ENCODE measurements at places on chromosomes 5 and 9. TPM values are rescaled to one million over a fixed set of nuclear protein-coding genes. Genes with fewer than 3 reads are reported as not detected.

DNA sequence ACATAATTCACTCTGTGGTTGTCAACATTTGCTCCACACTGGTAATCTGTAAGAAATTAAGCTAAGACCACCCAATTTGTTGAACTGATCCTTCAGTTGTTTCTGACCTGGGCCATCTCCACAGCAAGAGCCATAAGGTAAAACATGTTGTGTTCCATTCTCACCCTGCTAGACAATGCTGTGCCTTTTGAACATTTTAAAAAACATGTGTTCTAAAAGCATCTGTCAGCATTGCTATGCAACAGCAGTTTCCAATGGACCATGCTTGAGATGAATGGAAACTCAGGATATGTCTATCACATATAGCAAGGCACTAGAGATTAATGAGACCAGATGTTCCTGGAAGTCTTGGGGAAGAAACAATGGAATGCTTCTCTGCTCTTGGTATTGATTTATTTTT lies 455.1 kb upstream of the RGMB start:
- DNase-seq = no peak

The SARDH gene
- 1.8 TPM for polyA plus RNA-seq

- no peak for DNase-seq
These were observed 18.9 kb downstream of the MRPS30 start for GRCh38 chr5:44827681-44828080.

DNA sequence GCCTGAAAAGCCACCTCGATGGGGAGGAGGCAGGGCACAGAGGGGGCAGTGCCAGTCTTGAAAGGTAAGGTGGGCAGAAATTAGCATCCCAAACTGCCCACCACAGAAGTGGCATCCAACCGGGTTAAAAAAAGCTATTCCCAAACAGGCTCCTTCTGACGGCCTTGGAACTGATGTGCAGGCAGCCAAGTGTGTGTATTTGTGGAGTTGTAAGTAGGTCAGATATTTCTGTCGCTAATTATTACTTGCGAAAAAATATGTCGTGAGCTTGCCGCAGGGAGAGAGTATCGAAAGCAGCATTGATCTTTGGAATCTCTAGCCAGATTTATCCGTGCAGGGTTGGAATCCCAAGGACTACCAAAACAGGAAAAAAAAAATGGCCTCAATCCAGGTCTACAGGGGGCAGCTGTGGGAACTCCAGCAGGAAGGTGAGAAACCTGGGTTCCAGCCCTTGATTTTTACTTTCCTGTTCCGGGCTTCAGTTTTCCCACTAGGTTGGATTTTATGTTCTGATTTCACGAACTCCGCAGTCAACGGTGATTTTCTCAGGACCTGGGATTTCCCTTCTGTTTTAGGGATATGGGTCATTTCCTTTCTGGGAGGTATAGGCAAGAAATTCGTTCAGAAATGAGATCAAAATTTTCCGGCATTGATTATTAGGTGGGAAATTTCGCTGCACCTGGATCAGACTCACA lies 200.8 kb downstream of the RGS3 start:
- no peak for DNase-seq

- DNase-seq = no peak
These were observed 41.0 kb downstream of the FXN start for GRCh38 chr9:69076550-69076949.

DNA sequence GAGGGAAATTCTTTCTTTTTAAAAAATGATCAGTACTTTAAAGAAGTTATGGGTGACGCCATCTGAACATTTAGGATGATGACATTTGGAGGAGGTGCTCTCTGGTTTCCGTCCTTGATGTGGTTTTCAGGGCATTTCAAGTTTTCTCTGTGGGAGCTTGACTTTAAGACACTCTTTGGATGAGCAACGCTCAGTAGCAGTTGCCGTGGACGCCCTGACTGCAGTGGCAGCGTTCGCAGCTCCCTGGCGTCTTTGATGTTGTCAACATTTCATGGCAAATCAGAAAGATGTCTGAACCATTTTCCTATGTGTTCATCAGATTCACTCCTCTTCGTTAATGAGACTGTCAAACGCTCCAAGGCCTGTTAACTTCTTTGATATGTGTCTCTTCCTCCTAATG lies 86.1 kb downstream of the ZNF354C start:
- no peak for DNase-seq

The SHLD3 gene
- polyA plus RNA-seq = 4.2 TPM

DNA sequence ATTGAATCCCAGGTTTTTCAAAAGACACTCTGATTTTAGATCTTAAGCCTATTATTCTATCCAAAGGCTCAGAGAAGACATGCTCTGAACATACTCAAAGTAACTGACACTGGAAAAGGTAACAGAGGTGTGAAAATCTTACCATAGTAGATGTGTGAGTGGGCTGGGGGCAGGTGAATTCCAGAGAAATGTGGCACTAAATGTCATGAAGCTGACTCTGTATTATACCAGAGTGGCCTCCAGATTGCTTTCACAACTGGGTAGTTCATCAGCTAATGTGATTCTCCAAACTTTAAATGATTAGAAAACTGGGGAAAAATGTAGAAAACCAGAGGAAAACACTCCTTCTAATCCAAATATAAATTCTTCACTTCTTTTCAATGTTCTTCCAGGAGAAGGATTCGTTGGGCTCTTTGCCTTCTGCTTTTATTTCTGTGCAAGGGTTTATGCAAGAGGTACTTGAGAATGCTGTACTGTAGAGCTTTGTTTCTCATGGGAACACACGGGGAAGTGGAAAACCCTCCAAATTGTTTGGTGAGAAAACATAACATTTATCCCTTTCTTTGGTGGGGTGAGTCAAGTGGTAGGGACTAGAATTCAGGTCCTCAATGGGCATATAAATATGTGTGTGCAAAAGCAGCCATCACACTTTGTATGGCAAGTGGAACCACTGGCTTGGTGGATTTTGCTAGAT lies at the start of gene SCGB3A2:
TSS of gene SCGB3A2 (plus strand) at position 646 of the 694 bp plus-strand sequence. CDS start 93 bp downstream, outside the sequence.
- no peak for DNase-seq

DNA sequence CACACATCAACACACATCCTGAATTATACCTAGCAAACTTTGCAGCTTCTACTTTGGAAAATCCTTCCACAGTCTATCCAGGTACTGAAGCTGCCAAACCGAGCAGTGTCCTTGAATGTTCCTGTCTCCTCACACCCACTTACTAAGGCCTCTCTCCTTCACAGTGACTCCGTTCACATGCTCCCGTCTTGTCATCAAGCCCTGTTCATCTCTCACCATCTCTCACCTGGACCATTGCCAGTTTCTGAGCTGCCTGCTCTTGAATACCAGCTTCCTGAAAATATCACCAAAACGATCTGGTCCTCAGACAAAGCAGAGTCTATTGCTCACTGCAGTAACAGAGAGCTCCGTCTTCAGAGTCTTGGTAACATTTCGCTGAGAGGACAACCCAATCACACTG lies 57.4 kb downstream of the GCNT1 start:
- peak; percentile 52 for DNase-seq

GRCh38 chr9:116020146-116020545 lies 133.4 kb upstream of the PAPPA start:
- DNase-seq = no peak

The C9 gene
- not detected for polyA plus RNA-seq

The CTNND2 gene
- polyA plus RNA-seq = not detected

The HTR4 gene
- polyA plus RNA-seq = not detected

- DNase-seq = no peak
These were observed 45.7 kb downstream of the DPYSL3 start for GRCh38 chr5:147464211-147464610.

DNA sequence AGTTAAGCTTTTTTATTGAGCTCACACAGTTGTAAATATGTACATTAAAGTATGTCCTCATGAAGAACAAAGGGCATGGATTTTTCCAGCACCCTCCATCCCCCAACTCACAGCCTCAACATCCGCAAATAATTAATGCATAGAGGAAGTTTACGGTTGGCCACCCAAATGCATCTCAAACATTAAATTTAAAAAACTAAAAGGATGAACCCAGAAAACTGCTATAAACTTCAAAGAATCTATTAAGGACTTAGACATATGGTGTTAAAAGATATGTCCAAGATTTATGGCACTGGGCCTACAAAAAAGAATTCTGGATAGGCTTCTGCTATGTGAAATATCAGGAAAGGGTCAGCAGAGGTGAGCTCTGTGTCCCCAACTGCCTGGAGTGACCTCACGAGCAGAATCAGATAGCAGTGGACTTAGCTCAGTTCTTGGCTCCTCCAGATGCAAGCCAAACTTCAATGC lies 54.0 kb upstream of the TNC start:
- DNase-seq = no peak

DNA sequence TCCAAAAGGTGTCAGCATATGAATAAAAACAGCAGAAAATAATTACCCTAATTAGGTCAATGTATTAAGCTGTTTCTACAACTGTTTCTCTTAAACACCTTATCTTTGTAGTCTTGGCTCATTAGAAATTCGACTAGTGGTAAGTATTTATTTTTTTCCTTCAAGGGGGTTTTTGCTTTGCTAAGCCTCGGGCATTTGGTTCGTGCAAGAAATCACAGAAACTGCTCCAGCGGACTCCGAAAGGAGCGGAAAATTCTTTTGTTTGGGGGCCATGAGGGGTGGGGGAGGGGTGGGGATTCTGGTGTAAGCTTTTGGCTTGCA lies 757 bp downstream of the ZBED3 start:
- DNase-seq = no peak

- no peak for DNase-seq
These were observed 986 bp downstream of the PLPP1 start for GRCh38 chr5:55533521-55534435.

The NR4A3 gene
- polyA plus RNA-seq = 0.60 TPM

DNA sequence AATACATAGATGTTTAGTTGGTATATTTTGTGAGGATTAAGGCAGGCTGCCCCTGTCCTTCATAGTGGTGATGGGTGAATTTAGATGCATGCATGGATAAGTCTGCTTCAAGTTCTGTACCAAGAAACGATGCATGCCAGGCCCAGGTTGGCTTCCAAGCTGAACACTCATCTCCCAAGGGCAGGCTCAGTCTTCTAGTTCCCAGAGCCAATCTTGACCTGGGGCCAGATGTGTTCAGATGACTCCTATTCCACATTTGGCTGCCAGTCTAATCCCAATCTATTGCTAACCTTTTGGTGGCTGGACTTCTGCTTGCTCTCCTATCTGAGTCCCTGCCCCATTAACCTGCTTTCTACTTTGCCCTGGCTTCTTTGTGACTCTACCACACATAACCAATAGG lies 18.5 kb upstream of the SNAPC3 start:
- DNase-seq = no peak

GRCh38 chr5:80269991-80270438 lies 14.2 kb upstream of the SERINC5 start:
- peak; percentile 66 for DNase-seq

DNA sequence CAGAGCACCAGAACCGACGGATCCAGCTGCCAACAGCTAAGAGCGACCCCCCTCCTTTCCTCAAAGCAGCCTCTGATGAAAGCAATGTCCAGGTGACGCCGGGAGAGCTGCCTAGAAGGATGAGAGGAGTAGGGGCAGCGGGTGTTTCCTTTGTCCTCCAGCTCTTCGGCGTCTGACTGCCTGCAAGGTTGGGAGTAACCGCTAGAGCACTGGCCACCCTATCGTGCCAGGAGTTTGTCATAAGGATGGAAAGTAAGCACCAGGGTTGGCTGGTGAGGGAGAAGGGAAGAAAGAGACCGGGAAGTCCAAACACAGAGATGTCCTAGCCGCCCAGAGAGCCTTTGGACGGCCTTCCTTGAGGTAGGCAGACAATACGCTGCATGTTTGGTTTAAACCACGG lies 10.8 kb downstream of the MRPL36 start:
- no peak for DNase-seq

DNA sequence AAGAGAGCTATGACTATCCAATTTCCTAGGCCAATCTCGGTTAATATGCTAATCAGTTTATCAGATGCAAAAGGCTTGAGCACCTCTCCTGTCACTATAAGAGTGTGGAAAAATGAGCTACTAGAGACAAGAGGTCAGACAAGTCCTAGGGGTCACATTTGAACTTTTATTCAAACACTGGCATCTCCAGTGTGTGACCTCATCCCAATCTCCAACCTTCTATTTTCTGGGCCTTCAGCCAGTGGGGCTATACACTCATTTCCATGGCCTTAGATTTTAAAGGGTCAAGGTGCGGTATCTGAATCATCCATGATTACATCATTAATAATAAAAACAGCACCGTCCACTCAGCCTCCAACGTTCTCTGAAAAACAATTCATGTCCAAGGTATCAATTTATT lies 139.6 kb upstream of the LRRTM2 start:
- DNase-seq = no peak

DNA sequence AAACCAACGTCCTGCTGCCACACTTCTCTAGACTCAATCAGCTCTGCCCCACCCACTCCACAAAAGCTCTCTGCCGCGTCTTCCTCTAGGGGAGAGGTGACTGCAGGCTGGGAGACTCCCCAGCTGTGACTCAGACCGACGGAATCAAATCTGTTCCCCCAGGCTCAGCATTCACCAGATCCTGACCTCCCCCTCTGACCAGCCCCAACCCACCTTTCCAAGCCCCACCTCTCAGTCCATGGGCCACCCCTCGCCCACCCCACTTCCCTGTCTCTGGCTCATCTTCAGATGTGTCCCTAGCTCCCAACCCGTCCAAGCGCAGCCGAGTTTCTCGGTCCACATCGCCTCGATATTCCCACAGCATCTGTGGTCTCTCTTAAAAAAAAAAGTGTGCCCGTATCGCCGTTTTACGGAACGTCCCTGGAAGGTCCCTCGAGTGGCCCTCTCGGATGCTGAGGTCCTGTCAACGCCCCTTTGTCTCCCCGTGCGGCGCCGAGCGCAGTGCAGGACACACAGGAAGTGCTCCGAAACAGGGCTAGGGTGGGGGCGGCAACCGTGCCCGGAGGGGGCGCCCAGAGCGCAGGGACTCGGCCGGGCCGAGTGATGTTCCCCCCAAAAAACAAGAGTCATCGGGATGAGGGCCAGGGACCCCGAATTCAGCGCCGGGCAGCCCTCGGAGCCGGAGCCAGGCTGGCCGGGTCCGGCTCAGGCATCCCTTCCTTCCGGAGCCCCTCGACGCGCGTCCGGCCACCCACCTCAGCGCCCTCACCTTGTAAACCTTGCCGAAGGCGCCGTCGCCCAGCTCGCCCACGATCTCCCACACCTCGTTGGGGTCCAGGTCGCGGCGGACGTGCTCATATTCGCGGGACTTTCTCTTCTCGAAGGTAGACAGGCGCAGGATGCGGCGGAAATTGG lies 649 bp downstream of the STK10 start:
- peak; percentile 66 for DNase-seq

DNA sequence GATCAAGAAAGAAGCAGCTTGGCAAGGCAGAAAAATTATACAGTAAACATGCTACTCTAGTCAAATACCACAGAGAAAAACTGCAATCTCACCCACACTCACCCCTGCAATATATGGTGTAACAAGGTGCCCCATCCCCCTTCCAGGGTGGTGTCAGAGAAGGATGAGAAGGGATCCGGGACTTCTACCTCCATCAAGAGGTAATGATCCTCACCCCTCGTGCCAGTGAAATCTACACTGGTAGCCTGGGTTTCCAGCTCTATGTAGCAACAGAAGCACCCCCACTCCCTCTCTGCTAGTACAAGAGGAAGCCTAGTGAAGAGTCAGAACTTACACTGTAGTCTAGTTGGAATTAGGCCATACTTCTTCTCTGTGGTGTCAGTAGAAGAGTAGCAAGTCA lies 18.9 kb downstream of the SLCO4C1 start:
- DNase-seq = no peak

The PLPP7 gene
- not detected for polyA plus RNA-seq

DNA sequence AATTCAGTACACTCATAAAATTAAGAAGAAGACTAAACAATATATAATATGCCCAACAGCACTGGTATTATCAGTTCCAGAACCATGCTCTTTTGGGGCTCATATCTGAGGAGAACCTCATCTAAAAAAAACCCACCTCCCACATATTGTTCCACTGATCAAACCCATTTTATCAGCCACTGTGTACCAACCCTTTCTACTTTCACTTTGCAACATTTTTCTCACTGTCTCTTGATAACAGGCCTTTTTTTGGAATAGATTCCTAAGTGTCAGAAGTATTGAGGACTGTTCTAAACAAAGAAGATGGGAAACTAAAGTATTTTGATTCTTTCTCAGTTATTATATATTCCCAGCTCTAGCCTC lies 173.2 kb downstream of the GABRB2 start:
- no peak for DNase-seq
